ENCODE measurements at places on chromosomes 7 and 10.

DNA sequence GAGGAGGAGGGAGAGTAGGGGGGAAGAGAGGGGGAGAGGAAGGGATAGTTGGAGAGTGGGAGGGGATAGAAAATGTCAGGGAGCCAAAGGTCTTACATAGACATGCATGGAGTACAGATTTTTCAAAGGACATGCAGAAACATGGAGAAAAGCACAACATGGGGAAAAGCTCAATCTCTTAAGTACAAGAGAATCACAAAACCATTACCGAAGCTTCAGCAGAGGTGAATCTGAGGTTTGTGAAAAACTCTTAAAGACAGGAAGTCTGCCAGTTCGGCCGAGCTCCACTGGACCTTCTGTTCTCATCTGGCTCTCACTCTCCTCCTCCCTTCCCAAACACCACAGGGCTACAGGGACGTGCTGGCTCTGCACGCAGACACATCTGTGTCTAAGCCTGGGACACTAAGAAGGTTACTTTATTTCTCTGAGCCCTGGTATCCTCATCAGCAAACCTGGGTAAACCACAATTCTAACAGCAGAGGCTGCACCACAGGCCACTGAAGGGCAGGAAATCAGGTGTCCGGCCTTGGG, 133.9 kb downstream of the COBL start:
- no peak for DNase-seq

- DNase-seq = peak; percentile 83
Measured at GRCh38 chr10:51879238-51879637, 179.8 kb upstream of the CSTF2T start.

- DNase-seq = no peak
Measured at GRCh38 chr10:12396093-12396492, 46.7 kb downstream of the CAMK1D start.

- DNase-seq = no peak
Measured at GRCh38 chr7:142498364-142498763, 240.5 kb upstream of the PRSS58 start.

- no peak for DNase-seq
Measured at GRCh38 chr7:115679976-115680375, 350.6 kb downstream of the TFEC start.

GRCh38 chr7:157875230-157876179, 538.7 kb downstream of the DNAJB6 start:
- DNase-seq = no peak

- DNase-seq = no peak
Measured at GRCh38 chr7:27890205-27890849, 150.4 kb downstream of the TAX1BP1 start.

DNA sequence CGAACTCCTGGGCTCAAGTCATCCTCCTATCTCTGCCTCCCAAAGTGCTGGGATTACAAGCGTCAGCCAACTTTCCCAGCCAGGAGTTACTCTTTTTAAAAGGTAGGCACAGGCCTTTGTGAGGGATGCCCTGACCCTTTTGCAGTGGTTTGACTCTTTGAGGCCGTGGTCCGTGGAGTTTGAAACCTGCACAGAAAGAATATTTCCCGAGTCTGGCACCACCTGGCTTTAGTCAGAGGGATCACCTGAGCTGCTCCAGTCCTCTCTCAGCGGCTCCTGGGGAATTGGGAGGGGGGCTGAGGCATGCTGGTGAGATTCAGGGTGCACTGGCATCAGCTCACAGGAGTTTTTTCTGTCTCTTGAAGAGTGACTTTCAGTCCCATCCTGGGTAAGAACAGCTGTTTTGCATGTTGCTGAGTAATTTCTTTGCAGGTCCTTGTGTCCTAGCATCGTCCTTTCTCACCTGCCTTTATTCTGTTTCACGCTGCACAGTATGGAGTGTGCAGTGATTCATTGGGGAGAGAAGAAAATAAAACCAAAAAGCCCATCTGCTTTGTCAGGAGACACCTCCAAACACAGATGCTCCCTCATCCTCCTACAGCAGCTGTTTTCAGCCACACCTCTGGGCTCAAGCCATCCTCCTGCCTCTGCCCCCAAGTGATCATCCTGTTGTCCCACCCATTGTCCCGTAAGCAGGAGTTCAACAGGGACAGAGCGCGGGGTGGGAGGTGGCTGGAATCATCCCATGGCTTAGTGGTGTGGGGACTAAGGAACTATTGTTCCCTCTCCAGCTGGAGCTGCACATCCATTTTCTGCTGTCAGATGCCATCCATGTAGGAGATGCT, 284.7 kb downstream of the CAMK1D start:
- DNase-seq = no peak

DNA sequence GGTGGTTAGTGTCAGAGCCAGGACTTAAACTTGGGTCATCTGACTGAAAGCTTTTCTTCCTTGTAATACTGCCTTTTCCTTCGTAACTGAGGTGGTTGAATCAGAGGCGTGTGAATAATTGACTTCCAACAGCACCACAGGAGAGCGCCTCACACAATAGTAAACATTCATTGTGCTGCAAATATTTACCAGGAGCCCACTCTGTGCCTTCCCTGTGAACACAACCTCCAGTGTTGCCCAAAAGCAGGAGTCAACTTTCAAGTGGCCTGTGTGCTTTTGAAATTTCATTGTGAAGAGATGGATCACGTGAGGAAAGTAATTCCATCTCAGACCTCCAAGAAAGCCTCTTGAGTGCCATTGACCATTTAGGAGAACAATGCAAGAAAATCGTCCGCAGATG, 60.2 kb downstream of the ADRA2A start:
- no peak for DNase-seq

DNA sequence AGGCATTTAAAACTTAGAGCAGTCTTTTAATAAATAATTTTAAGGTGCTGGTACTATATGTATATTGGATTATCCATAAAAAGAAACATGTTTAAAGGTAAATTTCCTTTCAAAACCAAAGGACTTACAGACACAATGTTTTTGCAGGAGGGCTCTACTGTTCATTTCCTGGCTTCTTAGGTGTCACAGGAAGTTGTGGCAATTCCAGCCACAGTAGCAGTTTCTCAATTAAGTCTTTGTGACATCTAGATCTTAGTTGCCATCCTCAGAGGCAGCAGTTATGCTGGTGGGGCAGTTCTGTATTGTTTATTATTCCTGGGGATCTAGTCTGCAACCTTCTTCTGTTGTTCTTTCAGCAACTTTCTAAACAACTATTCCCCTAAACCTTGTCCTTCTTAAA, 460.1 kb downstream of the MAGI2 start:
- no peak for DNase-seq

DNA sequence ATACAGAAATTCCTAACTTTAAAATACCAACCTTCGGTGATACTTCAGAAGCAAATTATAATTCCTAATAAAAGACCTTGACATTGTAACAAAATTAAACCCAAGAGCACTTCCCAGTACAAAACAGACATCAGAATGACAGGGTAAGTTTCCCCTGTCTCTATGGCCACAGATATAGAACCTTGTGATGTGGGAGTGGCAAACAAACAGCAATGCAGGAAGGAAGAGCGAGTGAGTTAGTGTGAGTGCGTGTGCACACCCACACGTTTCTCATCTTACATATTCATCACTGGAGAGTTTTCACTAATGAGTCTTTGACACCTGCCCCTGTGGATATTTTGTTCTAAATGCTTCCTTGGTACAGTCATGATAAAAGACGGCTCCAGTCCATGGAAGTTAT, 72.2 kb downstream of the VWC2 start:
- DNase-seq = no peak
